EL (cell line): ENCODE measurements at places on chromosomes 7 and 10.

DNA sequence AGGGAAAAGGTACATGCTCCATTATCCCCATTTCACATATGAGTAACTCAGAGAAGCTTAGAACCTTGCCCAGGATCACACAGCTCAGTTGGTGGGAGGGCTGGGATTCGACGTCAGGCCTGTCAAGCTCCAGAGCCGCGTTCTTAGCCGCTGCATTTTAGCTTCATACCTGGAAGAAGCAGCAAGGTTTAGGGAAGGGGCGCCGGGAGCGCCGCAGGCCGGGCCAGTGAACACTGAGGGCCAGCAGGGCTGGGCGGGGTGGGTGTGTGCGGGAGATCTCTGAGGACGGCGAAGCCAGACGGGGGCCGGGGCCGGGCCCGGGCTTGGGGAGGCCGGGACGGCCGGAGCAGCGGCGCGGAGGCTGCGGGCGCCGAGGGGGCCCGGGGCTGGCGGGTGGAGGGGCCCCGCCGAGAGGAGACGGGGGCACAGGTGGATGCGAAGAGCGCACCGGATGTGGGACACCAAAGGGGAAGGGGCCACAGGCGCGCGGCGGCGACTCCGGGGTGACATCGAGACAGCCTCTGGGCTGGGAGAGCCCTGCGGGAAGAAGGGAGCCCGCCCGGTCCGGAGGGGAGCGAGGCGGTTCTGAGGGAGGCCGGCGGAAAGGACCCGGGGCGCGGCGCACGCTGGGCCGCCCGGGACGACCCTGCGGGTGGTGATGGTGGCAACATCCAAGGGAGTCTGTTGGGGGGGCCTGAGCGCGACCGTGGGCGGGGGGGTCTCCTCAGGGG lies 498 bp downstream of the NDST2 start:
- DNase-seq = peak; percentile 21

DNA sequence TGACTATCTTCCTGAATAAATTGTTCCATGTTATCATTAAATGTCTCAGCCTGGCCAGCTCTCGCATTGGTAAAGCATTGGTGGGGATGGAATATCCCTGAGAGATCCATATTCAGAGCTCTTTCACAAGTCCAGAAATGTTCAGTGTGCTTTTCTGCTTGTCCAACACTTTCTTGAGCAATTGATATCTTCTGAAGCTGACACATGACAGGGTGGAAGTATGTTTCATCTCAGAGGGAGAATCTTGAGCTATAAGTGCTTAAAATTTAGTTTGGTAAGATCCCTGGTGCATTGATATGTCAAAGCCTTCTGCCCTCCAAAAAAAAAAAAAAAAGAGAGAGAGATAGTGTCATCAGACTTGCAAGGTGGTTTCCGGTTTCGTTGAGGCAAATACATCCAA lies 7.4 kb downstream of the IFIT3 start:
- no peak for DNase-seq

DNA sequence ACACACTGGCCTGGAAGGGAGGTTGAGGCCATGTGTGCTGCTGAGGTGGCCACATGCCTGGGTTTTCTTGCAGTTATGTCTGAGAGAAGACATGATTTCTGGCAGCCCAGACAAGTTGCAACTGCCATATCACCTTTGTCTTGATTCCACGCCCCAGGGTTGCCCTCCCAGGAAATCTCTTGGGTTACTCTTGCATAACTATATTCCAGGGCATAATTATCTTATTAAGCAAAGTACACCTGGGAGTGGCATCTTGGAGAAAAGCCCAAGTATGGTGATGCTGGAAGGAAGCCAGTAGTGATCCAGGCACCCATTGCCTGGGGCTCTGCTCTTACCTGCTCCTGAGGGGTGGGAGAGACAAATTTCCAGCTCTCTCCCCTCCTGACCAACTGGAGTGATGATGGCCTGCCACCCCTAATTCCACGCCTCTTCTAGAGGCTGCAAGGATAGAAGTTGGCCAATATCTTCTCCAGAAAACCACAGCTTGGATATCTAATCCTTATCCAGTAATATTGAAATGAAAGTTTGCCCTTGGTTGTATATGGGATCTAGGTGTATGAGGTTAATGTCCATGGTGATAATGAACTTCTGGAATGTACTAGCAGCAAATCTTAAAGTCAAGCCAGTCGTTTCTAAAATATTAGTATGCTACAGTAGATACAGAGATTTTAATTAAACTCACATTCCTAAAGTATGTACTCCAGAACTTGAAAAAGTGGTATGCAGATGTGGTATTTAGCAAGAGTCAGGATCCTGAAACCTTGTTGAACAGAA lies 5.0 kb downstream of the AKR1B10 start:
- no peak for DNase-seq

GRCh38 chr10:28295336-28295735 lies 7.5 kb downstream of the MPP7 start:
- DNase-seq = no peak

DNA sequence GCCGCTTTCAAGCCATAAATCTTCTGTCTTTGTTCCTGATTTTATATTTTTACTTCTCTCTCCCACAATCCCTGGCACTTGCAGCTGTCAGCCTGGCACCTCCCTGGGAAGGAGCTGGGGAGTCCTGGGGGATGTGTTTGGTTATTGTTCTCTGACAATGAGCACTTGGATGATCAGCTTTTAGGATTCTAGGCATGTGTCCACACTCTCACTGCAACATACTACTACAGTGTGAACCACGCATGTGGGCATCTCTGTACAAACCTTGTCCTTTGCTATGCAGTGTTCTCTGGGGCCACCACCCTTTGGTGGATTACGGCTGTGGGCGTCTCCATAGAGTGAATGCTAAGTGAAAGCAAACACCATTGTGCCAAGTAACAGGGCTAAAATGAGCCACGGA lies 168.4 kb upstream of the KMT2E start:
- no peak for DNase-seq
